Suppressor macrophage treated with lipopolysaccharide for 4 hours (primary cell): ENCODE measurements at places on chromosomes 5 and 9.

GRCh38 chr5:61516946-61517345, 184.9 kb downstream of the ZSWIM6 start:
- no peak for DNase-seq

DNA sequence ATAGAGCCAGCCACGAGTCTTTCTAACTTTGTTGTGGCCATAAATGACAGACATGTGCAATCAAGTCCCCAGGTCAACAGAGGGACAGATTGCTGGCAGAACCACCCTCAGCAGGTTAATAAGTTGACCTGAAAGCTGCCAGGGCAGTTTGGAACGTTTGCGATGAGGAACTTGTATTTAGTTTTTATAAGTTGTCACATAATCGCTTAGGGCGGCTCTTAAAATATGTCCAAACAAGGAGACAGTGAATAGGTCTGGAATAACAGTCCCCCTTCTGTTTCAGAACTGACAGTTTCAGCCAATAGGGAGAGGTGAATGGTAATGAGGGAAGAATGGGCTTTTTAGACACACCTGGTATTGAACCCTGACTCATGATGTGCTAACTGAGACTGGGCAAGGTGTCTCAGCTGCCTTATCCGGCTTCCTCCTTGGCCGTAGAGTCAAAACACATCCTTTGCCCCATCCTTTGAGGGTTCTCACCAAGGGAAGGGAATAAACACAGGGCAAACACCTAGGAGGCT, 33.6 kb upstream of the GABRP start:
- DNase-seq, result no peak

DNA sequence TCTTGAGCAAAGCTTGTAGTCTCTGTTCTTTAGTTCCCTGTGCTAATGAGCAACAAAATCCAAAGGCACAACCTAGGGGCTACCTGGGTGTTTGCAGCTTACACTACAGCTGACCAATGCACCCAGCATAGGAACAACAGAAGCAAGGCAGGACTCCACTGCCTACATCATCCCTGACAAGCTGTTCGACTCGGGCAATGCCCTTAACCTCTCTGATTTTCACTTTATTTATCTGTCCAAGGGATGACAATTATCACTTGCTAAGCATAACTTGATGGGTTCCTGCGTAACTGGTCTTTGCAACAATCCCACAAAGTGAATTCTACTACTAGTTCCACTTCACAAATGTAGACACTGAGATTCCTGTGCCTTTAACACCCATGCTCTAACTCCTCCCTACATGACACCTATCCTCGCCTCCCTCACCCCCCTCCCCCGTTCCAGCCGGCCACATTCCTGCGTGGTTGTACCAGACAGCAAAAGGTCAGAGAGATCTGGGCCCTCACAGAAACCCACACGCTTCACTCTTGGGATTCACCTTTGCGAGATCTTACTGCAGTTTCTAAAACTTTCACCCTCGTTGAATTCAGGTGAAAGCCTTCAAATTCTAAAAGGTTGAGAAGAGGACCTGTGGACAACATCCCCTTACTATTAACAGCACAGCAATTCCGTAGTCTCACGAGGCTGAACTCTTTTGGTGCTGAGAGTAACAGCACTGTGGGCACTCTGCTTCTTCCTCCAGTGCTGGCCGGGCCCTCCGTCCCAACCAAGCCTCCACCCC, 995 bp downstream of the IPPK start:
- peak; percentile 25 for DNase-seq

GRCh38 chr9:94860678-94861588, 134.4 kb downstream of the AOPEP start:
- DNase-seq, result peak; percentile 61

DNA sequence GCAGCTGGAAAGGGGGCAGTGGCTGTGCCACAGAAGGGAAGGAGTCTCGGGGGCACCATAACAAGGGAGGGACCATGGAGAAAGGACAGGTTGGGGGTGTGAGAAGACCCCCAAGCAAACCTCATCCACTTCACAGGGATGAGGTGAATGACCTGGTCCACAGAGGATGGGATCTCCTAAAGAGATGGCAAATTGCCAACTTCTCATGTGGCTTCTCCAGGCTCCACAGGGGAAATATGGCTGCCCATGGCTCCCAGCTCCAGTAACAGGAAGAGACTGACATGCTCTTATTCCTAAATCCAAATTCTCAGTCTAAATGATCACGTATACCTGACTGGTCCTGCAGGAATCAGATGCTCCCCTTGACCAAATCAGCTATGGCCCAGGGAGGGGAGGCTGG, 340.4 kb downstream of the SPOCK1 start:
- no peak for DNase-seq

DNA sequence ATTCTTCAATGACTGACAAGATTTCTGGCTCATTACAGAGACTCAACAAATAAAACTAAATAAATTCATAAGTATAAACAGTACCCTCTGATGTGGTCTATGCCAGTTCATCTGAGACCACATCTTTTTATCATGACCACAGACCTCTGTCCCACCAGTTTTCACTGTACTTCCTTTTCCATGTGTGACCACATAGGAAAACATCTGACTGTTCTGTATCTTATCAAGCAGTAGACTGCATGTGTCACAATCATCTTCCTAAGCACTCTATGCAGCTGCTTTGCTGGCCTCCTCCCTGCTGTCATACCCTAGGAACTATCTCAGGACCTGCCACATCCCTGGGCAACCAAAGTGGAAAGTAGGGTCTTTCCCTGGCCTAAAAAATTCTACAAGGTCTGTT, 205.0 kb upstream of the ZNF462 start:
- DNase-seq, result no peak

DNA sequence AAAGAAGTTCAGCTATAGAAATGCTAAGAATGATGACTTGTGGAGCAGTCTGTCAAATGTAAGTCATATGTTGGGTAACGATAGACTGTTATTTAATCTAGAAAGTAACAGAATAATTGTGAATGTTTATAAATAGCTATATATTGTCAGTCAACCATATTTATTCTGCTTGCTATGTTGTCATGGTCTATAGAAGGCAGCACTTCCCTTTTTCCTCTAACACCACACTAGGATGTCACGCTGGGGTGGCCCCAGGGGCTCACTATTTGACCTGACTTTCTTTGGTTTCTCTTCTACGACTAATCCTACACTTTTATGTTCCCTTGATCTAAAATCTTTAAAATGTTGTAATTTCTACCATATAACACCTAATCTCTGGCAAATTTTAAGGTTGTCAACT, 20.5 kb downstream of the ERAP2 start:
- DNase-seq, result peak; percentile 84

GRCh38 chr5:114355086-114355830, 6.6 kb upstream of the KCNN2 start:
- DNase-seq, result no peak

- no peak for DNase-seq
Observed at GRCh38 chr5:73419465-73420390, 28.8 kb downstream of the FOXD1 start.

DNA sequence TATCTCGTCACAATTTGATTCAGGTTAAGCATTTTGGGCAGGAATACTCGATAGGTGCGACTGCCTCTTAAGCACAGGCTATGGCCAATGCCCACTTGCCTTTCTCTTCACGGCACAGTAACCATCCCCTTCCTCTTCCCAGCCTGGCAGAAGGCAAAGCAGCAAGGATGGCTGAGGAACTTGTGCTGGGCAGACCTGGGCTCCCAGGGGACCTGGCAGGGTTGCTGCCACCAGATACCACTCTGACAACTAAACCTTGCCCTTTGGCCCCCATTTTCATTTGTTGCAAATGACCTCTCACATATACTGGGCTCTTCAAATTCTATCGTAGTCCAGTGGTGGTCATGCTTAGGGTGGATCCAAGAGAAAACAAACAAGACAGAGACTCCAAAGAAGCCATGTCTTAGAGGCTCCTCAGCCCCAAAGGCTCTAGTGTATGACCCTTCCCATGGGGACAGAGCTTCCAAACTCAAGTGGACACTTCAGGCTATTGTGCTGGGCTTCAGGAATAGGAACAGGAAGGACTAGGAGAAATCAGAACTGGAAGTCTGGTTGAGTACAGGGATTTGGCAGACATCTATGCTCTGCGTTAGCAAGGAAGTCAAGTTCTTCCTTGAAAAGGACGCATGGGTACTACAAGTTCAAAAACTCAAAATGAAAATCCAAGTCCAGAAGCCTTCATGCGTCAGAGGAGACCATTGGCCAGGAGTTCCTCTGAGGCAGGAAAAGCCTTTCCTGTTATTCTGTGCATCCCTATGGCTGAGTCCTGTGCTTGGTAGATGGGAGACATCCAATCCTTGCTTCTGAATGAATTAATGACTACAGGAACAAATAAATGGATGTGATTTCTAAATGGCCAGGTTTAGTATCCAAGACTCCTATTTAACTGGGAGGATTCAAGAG, 64.6 kb upstream of the PLPP1 start:
- DNase-seq, result no peak

- no peak for DNase-seq
Observed at GRCh38 chr9:7906783-7907550, 107.4 kb upstream of the DMAC1 start.

DNA sequence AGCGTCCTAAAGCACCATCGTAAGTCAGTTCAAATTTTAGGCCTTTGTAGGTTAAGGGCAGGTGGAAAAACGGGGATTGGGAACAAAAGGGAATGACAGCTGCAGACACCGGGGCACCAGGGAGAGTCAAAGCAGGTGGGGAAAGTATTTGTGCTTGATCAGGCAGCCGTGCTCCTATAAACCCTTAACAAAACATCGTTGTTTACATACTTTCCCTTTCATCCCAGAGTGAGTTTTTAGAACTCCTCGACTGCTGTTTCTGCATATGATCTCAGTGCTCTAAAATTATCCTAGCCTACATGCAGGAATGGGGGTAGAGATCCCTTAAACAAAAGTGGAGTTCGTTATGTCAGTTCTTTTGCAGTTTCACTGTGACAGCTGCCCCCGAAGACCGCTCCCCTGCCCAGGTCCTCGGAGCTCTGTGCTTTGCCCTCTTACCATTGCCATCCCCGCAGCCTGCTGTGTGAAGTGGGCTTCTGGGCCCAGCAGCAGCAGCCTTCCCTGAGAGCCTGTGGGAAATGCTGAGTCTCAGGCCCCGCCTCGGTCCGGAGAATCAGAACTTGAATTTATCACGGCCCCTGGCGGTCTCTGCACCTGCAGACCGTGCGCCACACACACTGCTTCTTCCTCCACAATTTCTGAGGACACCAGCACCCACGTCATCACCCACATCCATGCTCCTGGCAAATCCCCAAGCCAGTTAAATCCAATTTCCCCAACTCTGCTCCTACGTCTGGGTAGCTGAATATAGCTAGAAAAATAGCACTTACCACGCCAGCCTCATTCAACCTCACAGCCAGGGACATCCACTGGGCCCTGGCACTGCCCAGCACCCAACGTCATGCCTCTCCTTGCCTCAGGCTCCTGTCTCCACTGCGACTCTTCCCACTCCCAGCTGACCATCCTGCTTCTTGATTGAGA, 86.8 kb downstream of the NSUN2 start:
- no peak for DNase-seq

DNA sequence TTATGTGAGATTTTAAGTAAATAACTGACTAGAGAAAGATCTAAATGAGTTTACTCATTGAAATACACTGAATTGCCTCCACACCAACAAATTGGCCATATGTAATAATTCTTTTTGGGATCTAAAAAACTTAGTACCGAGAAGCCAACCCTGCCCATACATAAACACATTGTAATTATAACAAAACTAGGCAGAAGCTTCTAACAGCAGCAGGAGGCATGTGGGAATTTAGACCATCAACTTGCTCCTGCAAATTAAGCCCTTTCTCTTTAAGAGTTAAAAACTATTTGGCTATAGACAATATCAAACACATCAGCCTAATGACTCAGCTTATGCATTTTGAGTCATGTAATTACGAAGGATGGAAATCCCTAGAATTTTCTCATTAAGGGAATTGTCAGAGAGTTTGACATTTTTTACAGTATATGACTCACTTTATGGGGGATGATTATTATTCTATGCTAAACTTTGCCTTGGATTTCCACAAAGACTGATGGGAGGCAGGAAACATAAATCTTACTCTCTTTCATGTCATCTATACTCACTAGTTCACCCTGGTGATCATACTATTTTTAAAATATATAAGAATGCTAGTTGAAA, 1.0 kb downstream of the IL7R start:
- DNase-seq, result peak; percentile 89

DNA sequence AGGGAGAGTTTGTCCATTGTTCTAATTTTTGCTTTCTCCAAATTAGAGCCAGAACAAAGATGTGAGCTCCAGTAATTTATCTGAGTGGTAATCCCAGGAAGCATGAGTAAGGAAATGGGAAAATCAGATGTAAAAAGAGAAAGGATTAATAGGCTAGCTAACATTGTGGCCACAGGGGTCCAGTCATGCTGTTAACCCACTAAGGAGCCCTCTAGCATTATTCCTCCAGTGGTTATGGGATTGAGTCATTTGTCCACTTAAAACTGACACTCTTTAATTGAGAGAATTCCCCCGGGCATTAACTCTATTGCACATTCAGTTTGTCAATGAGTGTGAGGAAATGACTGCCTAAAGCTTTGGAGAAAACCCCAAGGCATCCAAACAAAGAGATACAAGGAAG, 700.3 kb upstream of the TYRP1 start:
- no peak for DNase-seq

- no peak for DNase-seq
Observed at GRCh38 chr5:171409164-171410136, 10.0 kb upstream of the FGF18 start.

DNA sequence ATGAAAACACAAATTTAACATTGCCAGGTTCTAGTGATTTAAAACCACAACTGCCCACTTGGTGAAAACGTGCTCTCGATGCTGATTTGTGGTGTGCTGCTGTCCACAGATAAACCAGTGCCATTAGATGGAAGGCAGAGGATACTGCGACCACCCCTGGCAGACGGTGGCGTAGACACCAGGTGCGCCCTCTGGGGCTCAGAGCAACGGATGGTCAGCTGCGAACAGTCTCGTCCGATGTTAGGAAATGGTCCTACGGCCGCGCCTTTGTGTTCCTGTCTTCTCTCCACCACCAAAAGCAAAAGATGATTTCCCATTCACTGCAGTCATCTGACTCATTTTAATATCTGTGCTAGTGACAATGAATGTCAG, 43.2 kb downstream of the UBE2QL1 start:
- no peak for DNase-seq

DNA sequence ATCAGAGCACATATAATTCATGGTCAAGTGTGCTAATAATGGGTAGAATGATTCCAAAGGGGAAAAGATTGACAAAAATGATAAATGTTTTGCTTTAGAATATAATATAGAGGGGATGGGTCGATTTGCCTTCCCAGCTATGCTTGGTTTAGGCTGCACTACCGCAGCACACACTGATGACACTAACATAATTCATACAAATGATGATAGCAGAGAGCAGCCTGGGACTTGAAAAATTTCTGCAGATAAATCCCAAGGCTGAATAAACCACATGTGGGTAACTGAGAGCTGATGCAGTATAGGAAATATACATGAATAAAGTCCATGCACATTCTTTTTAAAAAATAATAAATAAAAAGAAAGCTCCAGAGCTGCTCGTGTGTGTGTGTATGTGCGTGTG, 54.5 kb downstream of the EFNA5 start:
- DNase-seq, result no peak

DNA sequence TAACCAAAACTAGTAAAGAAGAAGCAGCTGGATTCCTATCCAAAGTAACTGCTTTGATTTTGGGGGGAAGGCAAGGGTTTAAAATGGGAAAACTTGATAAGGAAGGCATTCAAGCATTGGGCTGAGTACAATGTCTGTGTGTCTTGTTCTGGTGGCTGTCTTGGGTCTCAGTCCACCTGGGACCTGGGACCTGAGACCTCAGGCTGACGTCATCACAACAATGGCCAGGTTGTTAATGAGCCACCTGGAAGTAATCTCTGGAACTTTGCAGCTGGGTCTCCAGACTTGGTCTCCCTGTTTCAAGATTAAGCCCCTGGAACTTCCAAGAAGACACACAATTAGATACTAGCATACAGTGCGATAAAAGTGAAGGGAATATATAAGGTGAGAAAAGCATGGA, 157.5 kb downstream of the PIK3R1 start:
- no peak for DNase-seq
